IMR-90 (cell line): ENCODE measurements at places on chromosomes 13 and 19. TPM values are rescaled to one million over a fixed set of nuclear protein-coding genes. Genes with fewer than 3 reads are reported as not detected.

DNA sequence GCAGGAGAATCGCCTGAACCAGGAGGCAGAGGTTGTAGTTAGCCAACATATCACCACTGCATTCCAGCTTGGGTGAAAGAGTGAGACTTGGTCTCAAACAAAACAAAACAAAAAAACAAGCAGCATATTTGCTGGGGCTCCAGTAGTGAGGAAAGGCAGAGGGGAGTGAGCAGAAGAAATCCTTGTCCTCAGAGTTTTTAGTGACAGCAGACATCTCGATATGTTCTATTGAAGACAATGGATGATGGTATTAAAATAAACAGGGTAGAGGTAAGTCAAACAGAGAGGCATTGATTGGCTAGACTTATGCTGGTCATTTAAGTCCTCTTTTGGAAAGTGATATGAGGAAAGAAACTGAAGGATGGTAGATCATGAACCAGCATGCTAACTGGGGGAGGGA lies 19.0 kb downstream of the NLRP7 start:
- DNase-seq = no peak

- peak; percentile 60 for DNase-seq
Measured at GRCh38 chr19:19405971-19406877, 749 bp downstream of the GATAD2A start.

DNA sequence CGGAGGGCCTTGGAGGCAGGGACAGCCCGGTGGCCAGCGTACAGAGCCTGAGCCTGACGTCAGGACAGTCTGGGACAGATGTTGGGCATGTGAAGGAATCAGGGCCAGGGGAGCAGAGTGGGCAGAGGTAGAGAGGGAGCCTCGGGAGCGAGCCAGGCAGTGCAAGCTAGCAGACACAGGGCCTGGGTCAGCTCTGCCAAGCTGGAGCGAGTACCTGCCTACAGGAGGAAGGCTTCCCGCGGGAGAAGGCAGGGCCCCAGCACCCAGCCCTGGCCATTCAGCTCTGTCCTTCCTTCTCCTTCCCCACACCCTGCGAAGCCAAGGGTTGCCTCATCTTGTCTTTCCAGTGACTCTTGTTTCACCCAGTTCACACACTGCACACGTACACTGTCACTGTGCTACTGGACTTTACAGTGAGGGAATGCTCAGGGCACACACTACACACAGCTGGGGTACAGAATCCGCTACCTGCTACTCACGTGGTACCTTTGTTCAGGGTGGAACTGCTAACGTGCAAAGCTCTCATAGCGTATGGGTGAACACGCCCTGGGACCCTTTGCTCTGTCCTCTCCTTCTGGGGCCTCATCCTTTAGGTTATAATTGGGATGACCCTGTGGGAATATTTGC lies 9.8 kb upstream of the C1QTNF9 start:
- DNase-seq = no peak

GRCh38 chr13:44068737-44069136 lies 189.0 kb downstream of the LACC1 start:
- peak; percentile 86 for DNase-seq

GRCh38 chr13:24606486-24607170 lies 73.6 kb upstream of the ATP12A start:
- no peak for DNase-seq

DNA sequence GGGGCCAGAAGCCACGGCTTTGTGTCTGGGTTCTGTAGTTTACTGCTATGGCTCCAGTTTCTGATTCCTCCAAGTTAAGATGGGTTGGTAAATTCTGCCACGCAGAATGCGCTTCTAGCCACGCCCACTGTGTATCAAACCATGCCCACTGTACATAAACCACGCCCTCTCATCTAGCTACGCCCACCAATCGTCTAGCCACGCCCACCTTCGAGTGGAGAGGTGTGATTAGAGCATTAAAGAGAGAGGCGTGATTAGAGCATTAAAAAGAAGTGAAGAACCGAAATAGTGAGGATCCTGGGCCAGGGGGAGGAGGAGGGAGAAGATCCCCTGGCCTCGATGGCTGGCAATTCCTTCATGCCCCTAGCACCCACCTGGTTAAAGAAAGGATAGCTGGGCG lies 43.7 kb upstream of the ADGRE5 start:
- DNase-seq = no peak

- DNase-seq = no peak
Measured at GRCh38 chr13:35990196-35990595, 141.0 kb downstream of the DCLK1 start.

DNA sequence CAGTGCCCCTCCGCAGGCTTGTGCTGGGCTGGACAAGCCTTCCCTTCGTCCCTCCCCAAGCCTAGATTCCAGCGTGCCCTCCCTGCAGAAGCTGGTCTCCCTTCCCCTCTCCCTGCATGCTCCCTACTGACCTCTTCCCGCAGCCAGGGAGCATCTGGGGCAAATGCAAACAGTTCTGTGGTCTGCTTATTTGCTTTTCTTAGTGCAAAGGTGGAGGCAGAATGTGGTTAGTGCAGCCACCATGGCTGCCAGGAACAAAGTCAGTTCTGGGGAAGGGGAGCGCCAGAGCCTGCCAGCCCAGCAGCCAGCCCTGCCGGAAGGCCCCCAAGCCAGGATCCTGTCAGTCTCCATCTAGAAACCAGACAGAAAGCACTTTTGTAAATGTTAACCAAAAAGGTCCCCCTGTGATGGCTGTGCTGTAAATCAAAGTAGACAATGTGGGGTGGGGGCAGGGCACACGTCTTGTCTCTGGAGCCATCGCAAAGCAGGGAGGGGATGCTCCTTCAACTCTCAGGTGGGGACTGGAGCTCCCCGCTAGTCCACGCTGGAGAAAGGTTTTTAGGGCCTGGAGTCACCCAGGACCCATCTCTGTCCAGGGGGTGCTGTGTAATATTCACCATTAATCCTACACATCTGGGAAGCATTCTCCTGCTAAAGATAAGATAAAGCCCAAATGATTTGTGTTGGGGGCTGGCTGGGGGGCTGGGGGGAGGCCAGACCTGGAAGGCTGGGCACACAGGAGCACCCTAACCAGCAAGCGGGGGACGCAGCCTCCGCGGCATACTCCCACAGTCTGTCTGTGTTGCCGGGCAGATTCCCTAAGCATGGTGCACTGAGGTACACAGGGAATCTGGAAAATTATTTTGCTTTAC lies 30.9 kb downstream of the SERP2 start:
- no peak for DNase-seq

- peak; percentile 35 for DNase-seq
Measured at GRCh38 chr13:53138376-53139036, 109.9 kb downstream of the OLFM4 start.

DNA sequence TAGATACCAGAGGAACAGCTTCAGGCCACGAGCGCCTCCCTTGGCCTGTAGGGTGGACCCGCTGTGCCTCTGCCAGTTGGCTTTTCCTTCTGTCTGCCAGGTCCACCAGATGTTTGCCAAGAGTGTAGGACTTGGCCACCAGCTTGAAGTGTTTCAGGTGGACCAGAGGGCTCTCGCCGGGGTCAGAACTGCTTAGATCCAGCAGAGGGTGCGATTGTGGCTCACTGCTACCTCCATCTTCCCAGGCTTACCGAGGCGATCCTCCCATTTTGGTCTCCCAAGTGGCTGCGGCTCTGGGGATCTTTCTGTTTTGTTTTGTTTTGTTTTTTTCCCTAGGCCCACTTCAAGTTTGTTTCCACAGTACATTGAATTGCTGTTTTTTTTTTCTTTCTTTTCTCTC lies 23.0 kb upstream of the ZNF730 start:
- DNase-seq = no peak

GRCh38 chr19:40210889-40211288 lies 7.3 kb downstream of the TTC9B start:
- no peak for DNase-seq

- peak; percentile 3 for DNase-seq
Measured at GRCh38 chr19:56639217-56639616, 3.7 kb upstream of the SMIM17 start.

- DNase-seq = no peak
Measured at GRCh38 chr13:30091691-30092090, 215.7 kb downstream of the KATNAL1 start.

DNA sequence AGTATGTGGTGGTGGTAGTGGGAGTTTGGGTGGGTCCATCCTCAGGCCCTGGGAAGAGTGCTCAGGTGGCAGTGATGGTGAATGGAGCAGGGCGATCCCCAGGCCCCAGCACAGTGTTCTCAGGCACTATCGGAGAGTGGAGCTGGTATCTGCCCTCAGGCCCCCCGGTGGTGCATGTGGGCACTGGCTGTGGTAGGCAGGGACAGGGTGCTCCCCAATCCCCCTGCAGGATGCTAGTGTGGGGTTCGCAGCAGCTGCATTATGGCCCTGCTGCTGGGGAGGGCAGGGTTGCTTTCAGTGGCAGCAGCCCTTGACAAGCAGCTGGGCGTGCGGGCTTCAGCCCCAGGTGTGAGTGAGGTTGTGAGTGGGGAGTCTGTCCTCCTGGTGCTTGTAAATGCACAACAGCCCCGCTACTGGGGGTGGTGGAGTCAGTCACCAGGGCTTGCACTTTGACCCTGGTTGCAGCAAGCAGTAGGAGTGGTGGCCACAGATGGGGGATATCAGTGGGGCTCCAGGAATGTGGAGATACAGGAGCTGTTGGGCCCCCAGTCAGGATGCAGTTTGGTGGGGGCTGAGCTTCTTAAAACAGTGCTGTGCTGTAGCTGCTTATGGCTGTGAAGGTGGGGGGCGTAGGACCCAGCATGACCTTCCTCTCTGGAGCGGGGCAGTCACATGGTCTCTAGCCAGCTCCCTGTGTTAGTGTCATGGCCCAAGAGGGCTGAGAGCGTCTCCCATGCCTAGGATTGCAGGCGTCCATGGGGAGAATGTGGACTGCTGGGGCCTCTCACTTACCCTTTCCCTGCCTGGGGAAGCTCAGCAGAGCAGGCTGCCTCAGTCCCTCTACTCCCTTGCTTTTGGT lies 38.7 kb upstream of the ARHGEF7 start:
- DNase-seq = no peak

DNA sequence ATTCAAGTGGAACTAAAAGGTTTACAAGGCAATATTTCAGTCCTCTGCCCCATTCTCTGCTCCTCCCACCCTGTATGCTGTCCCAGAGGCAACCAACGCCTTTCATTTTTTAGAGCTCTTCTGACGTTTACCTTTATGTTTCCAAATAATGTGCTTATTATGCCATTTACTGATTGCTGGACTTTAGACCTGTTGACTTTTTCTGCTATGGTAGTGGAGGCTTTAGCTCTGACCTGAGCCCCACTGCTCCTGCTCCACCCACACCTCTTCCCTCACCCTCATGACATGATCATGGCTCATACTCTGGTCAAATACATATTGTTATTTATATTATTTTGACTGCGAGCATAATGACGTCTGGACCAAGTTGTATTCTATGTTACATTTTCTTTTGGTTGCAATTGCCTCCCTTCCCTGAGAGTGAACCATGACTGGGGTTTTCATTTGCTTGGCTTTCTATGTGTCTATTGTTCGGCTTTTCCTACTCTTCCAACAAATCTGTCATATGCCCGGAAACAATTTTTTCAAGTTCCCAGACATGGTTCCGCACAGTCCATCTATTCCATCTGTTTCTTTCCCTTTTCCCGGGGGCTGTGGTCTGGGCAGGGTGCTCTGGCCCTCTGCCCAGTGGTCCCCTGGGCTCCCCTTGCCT lies 31.4 kb upstream of the GJB6 start:
- no peak for DNase-seq

DNA sequence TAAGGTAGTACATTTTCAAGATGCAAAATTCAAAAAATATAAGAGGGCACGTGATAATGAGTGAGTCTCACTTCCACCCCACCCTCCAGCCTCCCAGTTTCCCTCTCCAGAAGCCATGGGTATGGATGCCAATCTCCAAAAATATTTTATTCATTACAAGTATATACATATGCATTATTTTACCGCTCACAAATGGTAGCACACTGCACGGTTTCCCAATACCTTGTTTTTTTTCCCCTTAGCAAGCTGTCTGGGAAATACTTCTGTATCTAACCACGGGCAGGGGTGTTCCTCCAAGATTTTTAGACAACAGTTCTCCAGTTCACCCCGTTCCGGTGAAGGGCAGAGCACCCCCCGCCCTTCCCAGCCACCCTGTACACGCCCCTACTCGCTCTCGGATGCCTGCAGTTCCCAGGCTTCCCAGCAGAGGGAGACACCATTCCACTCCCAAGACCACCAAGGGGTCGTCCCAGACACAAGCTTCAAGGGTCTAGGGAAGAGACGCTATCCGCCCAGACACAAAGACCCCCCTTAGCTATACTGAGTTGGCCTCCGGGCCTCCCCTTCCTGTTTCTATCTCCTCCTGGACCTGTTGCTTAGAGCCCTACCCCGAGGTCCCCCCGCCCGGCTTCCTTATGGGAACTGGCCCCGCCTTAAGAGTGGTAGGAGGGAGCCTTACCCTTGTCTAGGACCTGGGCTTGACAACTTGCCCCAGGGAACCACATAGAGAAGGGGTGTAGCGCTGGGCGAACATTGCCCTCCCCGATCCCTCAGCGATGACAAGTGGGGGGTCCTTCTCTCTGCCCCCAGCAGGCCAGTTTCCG lies 1.1 kb upstream of the FXYD3 start:
- DNase-seq = peak; percentile 27

- no peak for DNase-seq
Measured at GRCh38 chr13:73825143-73825542, 309.1 kb downstream of the KLF12 start.

DNA sequence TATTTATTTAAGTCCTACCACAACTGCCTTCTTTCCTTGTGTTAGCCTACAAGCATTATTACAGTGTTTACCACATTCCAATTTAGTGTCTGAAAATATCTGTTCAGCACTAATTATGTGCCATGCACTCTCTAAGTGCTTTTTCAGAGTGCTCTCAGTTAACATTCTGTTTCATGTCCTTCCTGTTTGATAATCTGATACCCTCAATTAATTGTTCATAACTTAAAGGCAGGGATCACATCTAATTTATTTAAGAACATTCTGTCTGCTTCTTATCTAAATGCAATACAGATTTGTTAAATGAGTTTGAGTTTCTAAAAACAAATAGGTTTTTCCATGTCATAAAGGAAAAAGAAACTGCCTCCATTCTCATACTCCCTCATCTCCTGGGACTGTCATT lies 649.6 kb upstream of the ATXN8OS start:
- no peak for DNase-seq

HSPB6 gene
- 5.7 and 6.9 TPM in 2 replicates for total RNA-seq

MCF2L gene
- total RNA-seq = 0.18 TPM in 1 of 2 replicates, not detected in the other

ANKRD24 gene
- 0.18 and 0.28 TPM in 2 replicates for total RNA-seq

RABAC1 gene
- total RNA-seq = 117 and 145 TPM in 2 replicates

LILRB2 gene
- not detected in 2 replicates for total RNA-seq

HPN gene
- total RNA-seq = not detected in 2 replicates

CGB2 gene
- not detected in 2 replicates for total RNA-seq

TMTC4 gene
- 13.1 and 14.3 TPM in 2 replicates for total RNA-seq

ZNF135 gene
- 1.9 and 2.7 TPM in 2 replicates for total RNA-seq

LIM2 gene
- not detected in 2 replicates for total RNA-seq

ETFB gene
- 166 and 175 TPM in 2 replicates for total RNA-seq

NCCRP1 gene
- total RNA-seq = not detected in 2 replicates

TEX29 gene
- total RNA-seq = not detected in 2 replicates

ZNF653 gene
- total RNA-seq = 3.9 and 4.4 TPM in 2 replicates
